Uterus (tissue), 4 donors: ENCODE measurements at places on chromosomes 3 and 15. TPM values are rescaled to one million over a fixed set of nuclear protein-coding genes. Genes with fewer than 3 reads are reported as not detected.

RFTN1 gene
- 52.5 TPM for total RNA-seq

MOBP gene
- total RNA-seq = not detected

CORO2B gene
- total RNA-seq = 1.3 TPM

GOLGA8T gene
- not detected for total RNA-seq

SLC12A6 gene
- total RNA-seq = 26.9 TPM

AMT gene
- total RNA-seq = 15.5 TPM

RYK gene
- 225 TPM for total RNA-seq

SPG21 gene
- total RNA-seq = 130 TPM

USP19 gene
- 22.1 TPM for total RNA-seq

GOLGA6L2 gene
- total RNA-seq = not detected

RETNLB gene
- total RNA-seq = not detected
